ENCODE measurements at places on chromosomes 1 and 21. TPM values are rescaled to one million over a fixed set of nuclear protein-coding genes. Genes with fewer than 3 reads are reported as not detected.

- no peak for DNase-seq
Observed at GRCh38 chr1:50615036-50615750, 191.9 kb upstream of the DMRTA2 start.

GRCh38 chr21:45308194-45309068 is 20.7 kb upstream of the POFUT2 start:
- DNase-seq = no peak

GRCh38 chr1:156123356-156124196 is 9.1 kb downstream of the LMNA start:
- peak; percentile 99 for DNase-seq

DNA sequence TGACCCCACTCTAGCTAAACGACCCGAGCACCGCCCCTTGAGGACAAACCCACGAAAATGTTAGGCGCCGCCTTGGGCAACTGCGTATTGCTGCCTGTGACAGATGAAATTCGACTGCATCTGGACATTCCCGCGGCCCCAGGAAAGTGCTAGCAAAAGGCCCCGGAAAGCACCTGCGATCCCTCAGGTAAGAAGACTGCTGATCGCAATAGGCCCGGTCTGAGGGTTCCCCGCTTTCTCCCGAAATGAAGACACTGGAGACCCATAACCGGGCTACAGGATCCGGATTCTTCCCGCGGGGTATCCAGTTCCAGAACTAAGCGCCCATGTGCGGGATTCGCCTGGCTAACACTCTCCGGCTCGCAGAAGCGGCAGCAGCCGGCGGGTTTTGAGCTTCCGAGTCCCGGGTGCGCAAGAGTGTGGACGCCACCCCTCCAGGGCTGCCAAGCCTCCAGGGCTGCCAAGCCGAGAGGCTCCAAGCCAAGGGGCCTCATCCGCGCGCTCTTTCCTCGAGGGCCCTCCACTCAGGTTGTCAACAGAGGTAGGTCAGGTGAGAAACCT is 157.9 kb upstream of the NBPF11 start:
- DNase-seq = no peak

GRCh38 chr21:45827302-45827692 is 154.3 kb upstream of the COL6A1 start:
- no peak for DNase-seq

- no peak for DNase-seq
Observed at GRCh38 chr1:116001739-116002487, 25.6 kb downstream of the SLC22A15 start.

- peak; percentile 49 for DNase-seq
Observed at GRCh38 chr1:202189001-202189790, 4.4 kb upstream of the LGR6 start.

GRCh38 chr21:33939226-33939625 is 23.6 kb upstream of the ATP5PO start:
- peak; percentile 36 for DNase-seq

DNA sequence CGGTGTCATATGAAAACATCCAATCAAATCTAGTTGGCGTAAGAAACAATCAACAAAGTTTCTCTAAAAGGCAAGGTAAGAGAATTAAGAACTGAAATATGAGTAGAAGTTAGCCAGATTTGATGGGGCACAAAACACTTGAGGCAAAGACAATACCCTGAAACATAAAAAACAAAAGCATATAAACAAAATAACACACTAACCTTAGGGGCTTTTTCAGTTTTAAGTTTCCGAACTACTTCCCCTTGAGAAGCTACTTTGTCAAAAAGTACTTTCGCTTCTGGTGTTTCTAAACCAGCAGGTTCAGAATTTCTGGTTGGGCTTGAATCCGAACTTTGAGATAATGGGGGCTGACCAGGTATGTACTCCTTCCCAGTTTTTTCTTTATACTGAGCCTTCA is 57.9 kb downstream of the EPRS1 start:
- DNase-seq = no peak

DNA sequence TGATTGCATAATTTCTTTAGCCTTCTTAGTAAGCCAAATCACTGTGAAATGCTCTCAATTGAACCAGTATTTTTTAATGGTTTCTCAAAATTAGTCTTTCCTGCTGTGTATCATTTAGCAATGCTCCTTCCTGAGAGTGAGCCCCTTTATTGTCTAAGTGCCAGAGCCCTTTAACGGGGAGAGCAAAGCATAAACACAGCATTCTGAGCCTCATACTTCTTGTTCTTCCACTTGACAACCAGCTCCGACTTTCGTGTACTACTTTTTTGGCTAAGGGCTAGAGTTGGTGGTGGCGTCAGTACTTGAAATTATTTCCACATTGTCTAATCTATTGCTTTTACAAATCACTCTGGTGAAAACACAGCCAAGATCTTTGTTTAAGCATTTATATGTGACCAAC is 299.0 kb downstream of the TPR start:
- no peak for DNase-seq

DNA sequence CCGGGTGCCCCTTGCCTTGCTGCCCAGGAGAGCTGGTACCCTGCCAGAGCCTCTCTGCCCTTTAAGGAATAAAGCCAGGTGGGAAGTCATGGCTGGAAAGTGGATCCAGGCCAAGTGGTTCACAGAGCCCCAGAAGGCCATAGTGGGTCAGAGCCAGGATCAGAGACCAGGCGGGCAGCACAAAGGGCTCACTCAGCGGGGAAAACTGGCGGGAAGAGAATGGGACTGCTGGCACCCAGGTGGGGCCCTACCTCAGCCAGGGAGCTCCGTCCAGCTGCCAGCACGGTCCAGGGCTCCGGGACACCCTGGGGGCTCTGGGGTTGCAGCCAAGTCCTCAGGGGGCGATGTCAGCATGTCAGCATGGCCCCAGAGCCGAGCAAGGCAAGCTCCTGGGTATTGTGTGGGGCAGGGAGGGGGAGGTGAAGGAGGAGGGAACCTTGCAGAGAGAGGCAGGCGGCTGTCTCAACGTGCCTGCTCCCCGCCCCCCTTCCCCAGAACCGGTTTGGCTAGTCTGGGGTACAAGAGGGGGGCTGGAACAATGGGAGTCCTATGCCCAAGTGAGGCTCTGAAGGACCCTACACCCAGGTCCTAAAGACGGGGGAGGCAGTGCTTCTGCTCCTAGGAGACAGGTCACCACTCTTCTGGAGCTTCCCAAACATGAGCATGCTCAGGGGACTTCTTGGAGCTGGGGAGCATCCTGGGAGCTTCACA is at the start of gene ARHGEF19:
Gene ARHGEF19 (minus strand): TSS at position 402 of the 711 bp plus-strand sequence. CDS start 3,598 bp downstream, outside the sequence.
- DNase-seq = no peak

GRCh38 chr1:190847166-190847565 is 369.5 kb upstream of the BRINP3 start:
- DNase-seq = no peak

DNA sequence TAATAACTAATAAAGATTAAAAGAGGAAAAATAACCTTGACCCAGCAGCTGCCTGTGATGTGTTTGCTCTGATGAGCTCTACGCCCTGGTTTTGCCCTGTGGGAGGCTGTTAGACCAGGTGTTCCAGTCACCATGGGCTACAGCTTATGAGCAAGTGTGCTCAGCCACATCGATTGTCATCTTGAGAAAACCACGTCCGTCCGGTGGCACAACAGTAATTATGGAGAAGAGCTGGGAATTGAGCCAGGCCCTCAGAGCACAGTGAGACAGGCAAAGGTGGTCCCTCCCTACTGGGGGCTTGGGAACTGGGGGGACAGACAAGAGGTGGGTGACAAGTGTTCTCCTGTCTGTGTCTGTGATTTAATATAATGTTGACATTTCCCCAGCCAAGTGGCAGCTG is 420.5 kb downstream of the MATN1 start:
- DNase-seq = no peak

GRCh38 chr1:204974327-204974726 is 68.7 kb upstream of the CNTN2 start:
- DNase-seq = no peak

DNA sequence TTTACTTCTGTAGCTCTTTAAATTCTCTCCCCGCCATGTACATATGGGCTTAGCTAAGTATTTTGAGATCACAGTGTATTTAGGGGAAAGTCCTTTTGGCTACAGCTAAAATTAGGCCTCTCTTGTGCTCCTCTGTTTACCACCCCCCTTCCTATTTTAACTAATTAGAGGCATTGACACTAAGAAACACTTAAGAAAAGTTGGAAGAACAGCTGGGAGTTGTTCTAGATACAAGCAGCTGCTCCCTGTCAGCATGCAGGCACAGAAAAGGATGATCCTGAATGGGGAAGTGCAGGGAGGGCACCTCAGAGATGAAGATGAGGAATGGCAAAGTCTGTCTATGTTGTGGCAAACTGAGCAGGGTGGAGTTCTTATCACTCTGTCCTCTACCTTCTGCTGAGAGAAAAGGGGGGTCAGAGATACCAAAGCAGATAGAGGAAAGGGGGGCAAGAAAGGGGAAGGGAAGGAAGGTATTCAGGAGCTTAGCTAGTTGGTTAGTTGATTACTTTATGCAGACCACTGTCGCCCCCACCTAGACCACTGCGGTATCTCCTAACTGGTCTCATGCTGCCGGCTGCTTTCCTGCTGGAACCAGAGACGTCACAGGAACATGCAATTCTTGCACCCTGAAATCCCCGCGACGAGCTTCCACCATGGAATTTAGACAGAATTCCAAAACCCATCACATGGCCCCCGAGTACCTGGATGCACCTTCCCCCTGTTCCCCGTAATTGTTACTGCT is 82.4 kb upstream of the HOOK1 start:
- no peak for DNase-seq

DNA sequence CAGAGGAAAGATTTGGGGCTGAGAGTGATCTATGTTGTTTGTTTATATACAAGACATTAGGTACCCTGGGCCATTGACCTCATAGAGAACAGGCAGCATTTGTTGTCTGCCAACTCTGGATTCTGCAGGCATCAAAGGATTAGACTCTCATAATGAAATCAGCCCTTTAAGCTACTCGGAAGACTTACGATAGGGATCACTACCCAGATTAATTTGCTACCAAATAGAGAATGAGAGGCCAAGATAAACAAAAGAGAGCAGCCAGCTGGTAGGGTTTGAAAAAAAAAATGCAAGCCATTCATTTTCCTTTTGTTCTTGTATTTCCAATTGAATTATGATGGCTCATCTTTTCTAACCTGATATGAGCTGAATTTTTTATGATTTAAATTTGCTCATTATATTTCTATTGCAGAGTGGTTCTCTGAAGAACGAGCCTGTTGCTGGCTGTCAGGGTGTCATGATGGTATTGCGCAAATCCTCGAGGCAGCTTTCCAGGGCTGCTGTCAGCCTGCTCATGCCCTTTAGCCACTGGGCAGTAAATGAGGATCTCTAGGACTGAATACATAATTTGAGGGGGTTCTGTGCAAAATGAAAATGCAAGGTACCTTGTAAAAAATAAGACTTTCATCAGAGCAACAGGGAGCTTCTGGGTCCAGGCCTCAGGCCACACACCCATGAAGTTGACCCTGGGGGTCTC is 116.4 kb upstream of the KCNJ15 start:
- no peak for DNase-seq

Gene CBR3
- 4.0 TPM for total RNA-seq

Gene UBR4
- 59.2 TPM for total RNA-seq

Gene SPATA45
- 0.44 TPM for total RNA-seq

Gene FAAH
- 12.6 TPM for total RNA-seq

Gene KRTAP12-2
- total RNA-seq = not detected

Gene SLAMF1
- 0.04 TPM for total RNA-seq

Gene KLF17
- total RNA-seq = 0.13 TPM

All from muscle of leg (tissue), 16 donors.